ENCODE measurements at places on chromosomes 6 and 20.

GRCh38 chr20:23637282-23638221 is at the start of gene CST3:
Gene CST3 (minus strand): TSS chr20:23637955. CDS start chr20:23637862, 93 bp downstream.
- peak; percentile 13 for DNase-seq

- no peak for DNase-seq
Observed at GRCh38 chr6:7262746-7263518, 50.1 kb downstream of the SSR1 start.

- no peak for DNase-seq
Observed at GRCh38 chr6:34924831-34925625, 36.0 kb downstream of the ANKS1A start.

DNA sequence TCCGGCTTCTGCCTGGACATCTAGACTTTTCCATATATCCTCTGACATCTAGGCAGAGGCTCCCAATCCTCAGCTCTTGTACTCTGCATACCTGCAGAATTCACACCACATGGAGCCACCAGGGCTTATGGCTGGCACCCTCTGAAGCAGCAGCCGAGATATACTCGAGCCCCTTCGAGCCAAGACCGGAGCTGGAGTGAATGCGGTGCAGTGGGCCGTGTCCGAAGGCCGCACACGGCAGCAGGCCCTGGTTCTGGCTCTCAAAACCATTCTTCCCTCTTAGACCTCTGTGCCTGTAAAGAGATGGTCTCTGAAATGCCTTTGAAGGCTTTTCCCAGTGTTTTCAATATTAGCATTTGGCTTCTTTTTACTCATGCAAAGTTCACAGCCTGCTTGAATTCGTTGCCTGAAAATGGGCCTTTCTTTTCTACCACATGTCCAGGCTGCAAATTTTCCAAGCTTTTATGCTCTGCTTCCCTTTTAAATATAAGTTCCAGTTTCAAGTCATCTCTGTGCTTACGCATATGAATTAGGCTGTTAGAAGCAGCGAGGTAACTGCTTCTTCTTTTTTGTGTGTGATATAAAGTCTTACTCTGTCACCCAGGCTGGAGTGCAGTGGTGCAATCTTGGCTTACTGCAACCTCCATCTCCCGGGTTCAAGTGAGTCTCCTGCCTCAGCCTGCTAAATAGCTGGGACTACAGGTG is 3.8 kb upstream of the SIRPB1 start:
- no peak for DNase-seq

GRCh38 chr20:62056377-62056776 is 9.3 kb downstream of the TAF4 start:
- DNase-seq = no peak

GRCh38 chr20:11076434-11077105 is 402.8 kb upstream of the JAG1 start:
- DNase-seq = no peak

DNA sequence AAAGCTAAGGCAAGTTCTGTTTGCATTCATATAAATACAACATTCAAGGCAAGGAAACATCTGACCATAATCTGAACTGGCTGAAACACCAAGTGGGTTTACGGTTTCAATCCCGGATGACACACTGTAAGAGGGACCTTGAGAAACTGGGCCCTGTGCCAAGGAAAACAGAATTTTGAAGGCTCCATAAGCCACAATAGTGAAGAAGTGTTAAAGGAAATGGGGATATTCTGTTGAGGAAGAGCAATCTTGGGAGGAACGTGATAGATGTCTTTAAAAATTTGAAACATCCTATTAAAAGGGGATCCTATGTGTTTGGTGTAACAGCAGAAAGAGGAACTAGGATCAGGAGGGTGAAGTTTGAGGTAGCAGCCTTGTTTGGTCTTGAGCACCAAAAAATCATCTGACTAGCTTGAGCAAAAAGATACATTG is 82.4 kb upstream of the TAB2 start:
- DNase-seq = peak; percentile 21

DNA sequence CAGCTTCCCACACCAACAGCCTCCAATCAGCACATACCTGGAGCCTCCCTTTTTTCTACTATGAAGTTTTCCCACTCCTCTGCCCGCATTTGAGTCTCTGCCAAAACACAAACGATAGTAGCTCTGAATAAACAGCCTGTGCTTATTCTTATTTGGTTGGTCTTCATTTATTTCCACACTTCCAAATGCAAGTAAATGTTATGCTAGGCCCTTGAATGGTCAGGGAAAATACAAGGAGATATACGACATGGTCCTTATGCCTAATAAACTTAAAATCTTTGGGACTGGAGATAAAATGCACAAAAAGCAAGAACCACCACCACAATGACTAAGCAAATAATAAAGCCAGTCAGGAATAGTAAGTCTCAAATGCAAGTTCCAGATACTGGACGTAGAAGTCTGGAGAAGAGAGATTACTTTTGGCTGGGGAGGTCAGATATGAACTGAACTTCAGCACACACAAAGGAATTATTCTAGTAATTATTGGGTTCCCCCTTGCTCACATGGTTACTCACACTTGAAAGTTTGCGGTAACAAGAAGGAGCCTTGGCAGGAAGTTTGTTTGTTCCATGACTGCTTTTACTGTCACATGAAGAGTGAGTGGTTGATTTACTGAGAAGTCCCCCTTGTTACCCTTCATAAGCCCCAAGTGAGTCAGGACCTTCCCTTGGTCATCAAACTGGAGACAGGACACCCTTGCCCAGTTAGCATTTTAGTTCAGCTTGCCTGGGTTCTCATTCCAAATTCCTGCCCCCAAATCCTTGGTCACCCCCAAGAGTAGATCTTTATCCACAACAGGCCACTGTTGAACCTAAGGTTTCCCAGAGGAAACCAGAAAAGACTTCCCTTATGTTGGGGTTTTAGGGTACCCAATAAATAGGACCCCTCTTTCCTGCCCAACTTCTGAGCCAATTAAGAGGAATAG is 511.2 kb upstream of the JARID2 start:
- DNase-seq = peak; percentile 35

GRCh38 chr20:10282979-10283456 is 64.4 kb downstream of the SNAP25 start:
- DNase-seq = no peak

DNA sequence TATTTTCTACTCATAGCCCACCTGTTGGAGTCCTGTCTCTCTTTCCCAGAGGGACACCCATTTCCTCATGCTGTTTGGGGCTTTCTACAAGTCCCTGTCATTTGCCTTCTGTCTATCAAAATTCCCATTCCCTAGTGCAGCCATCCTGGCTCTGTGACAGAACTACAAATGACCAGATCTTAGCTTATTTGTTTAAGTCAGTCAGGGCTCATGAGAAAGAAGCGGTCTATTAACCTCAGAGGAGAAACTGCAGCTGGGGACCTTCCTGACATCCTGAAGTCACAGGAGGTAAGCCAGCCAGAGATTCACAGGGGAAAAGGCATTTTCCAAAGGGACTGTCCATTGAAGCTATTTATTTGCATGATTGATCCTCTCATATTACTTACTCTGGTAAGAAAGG is 1.7 kb upstream of the COL9A1 start:
- no peak for DNase-seq

DNA sequence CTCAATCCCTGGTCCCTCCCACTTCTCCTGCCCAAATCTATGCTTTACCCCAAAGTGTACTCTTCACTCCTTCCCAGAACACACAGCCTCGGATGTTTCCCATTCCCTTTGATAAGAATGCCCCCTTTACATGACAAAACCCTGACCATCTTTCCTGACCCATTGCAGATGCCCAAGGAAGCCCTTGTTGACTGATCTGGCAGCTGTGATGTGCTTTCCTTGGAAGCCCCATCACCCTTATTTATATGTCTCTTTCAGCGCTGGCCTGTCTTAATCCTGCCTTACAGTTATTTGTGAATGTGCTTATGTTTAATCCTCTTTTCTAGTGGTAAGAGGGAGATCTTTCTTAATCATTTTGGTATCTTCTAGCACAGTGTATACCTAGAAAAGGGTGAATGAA is 523.1 kb downstream of the CD83 start:
- no peak for DNase-seq

- no peak for DNase-seq
Observed at GRCh38 chr6:96923871-96924493, 546 bp upstream of the KLHL32 start.

GRCh38 chr6:20033697-20034407 is 178.4 kb downstream of the MBOAT1 start:
- DNase-seq = no peak

GRCh38 chr6:26056583-26057350 is 30.5 kb upstream of the HFE start:
- peak; percentile 25 for DNase-seq

- DNase-seq = no peak
Observed at GRCh38 chr20:36483209-36483918, 58.0 kb upstream of the MYL9 start.

GRCh38 chr20:36119537-36119936 is 35.0 kb upstream of the EPB41L1 start:
- DNase-seq = no peak

DNA sequence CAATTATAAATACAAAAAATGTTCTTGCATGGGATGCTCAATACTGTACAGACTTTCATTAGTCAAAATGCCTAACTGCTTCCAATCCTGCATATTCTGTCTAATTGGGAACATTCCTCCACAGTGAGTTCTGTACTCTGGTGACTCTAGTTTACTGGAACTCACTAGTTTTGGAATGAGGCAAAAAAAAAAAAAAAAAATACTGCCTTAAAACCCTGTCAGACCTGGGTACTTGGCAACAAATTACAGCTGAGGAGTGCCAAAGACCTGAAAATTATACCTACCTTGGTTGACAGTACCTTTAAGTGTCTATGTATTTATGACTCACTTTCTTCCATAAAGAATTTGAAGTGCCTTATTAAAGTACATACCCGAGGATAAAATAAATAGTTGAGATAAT is 276.7 kb downstream of the FARS2 start:
- DNase-seq = no peak

DNA sequence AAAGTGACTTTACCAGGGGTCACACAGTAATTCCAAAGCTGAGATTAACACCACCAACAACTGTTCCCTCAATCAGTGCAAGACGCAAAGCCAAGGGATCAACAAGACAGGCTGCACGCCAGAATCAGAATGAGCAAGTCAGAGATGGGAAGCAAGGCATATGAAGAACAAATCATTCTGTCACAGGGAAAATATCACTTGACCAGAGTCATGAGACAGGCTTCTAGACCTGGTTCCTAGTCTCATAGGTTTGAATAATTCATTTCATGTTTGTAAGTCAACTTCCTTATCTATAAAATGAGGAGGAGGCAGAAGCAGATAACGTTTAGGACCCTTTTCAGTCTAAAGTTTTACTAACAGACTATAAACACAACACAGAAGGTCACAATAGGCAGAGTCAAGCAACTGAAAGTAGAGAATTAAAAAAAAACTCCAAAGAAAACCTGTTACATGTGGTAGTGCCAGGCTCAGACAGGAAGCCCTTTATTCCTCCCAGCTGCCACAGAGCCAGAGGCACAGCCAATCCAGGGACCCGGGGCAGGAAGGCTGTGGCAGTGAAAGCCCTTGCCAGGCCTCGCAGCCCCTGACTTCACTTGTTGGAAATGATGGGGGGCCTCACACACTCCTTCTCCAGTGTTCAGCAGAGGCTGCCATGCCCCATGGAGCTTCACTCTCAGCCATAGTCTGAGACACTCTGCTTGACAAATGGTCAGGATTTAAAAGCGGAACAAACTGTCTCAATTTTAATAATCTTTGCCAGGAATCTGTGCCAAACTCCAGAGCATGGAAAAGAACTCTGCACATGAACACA is 29.2 kb upstream of the DST start:
- no peak for DNase-seq

GRCh38 chr6:127855542-127856159 is 45.2 kb downstream of the THEMIS start:
- peak; percentile 67 for DNase-seq

DNA sequence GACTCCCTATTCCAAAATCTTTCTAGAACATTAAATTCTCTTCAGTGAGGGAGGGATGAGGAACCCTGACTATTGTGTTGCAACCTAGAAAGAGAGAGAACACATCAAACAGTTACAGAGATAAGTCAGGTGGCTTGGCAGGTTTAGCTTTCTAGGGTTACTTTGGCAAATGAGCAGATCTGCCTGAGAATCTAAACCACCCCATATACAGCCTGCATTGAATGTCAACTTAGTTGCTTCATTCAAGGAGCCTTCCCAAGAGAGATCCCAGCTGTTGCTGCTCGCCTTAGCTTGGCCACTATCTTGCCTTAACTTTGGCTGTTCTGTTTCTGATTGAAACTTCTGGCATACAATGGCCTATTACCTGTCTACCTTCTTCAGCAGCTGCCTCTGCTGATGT is 74.7 kb upstream of the TCF21 start:
- DNase-seq = no peak

- DNase-seq = no peak
Observed at GRCh38 chr6:169277619-169278018, 24.0 kb upstream of the THBS2 start.

- no peak for DNase-seq
Observed at GRCh38 chr6:162491637-162492036, 235.9 kb downstream of the PRKN start.

DNA sequence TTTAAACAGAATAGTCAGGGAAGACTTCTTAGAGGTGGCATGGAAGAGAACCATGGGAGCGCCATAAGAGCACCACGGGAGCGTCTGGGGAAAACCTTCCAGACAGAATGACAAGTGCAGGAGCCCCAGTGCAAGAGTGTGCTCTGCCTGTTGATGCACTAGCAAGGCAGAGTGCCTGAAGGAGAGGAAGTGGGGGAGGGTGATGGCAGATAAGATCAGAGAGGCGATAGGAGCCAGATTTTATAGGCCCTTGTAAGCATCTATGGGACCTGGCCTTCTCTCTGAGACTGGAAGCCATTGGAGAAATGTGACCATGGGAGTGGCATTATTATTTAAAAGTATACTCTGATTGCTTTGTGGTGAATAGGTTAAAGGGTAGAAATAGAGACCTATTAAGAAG is 13.1 kb downstream of the FUCA2 start:
- peak; percentile 51 for DNase-seq

DNA sequence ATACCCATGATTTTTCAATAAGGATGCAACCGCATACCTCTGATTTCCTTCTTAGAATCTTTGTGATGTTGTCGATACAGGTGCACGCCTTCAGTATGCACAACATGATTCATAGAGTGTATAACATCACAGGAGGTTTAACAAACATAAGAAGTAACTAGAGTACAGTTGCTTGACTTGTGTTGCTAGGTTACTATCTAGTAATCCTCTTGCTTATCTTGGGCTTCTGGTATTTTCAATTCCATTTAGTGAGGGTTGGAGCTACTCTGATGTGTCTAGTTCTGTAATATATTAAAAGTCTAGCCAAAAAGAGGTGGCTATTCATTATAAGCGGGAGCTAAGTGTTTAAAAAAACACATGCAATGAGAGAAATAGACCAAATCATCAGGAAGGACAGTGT is 85.5 kb upstream of the TENT5A start:
- DNase-seq = no peak

Measured in CD4-positive, alpha-beta T cell treated with Interleukin-17A for 4 hours (primary cell).